Astrocyte of the spinal cord (primary cell): ENCODE measurements at places on chromosomes 11 and 22.

GRCh38 chr11:65611758-65612603 is 2.0 kb downstream of the MAP3K11 start:
- peak; percentile 27 for DNase-seq

- DNase-seq: no peak
These were observed 15.1 kb downstream of the LTO1 start for GRCh38 chr11:69660001-69660500.

DNA sequence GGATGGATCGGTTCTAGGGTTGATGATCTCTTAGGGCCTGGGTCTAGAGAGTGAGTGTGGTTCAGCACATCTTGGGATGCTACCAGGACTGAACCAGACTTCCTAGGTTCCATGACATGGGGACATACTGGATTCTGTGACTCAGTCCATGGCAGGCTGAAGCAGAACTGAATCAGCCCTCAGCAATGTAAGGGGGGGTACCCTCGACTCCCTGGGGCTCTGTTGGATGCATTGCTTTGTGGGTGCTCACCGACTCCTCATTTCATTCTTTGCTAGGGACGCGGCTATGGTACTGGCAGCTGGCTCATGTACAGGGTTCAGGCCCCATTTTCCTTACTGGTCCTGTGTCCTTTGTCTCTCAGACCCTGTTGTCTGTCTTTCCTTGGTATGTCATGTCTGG is 733 bp upstream of the GRAMD1B start:
- DNase-seq: peak; percentile 45

- DNase-seq: no peak
These were observed 139.2 kb downstream of the GUCY1A2 start for GRCh38 chr11:106879029-106879428.

- DNase-seq: no peak
These were observed 36.7 kb downstream of the DRG1 start for GRCh38 chr22:31436132-31436531.

- no peak for DNase-seq
These were observed 40.8 kb downstream of the MORC2 start for GRCh38 chr22:30927806-30928205.

DNA sequence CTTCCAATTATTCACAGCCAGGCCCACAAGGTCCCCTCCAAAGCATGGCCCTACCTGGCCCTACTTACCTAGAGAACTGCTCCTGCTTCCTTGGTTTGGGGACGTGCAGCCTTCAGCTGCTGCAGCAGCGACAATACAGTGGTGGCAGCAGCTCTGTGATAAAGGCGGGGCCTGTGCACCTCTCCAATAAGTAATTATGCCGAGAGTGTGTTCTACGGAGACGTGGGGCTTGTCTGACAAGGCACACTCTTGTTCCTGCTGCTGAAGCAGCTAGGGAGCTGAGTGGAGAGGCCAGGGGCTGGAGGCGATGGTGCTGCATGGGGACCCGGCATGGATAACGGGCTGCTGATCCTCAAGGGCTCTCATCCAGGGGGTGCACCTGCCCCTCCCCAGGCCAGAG is 98.0 kb upstream of the THY1 start:
- no peak for DNase-seq

- DNase-seq: peak; percentile 80
These were observed at the start of gene CCDC134 for GRCh38 chr22:41800348-41801146. CCDC134 (plus strand) TSS chr22:41800679; CDS start chr22:41808891, 8,212 bp downstream.

DNA sequence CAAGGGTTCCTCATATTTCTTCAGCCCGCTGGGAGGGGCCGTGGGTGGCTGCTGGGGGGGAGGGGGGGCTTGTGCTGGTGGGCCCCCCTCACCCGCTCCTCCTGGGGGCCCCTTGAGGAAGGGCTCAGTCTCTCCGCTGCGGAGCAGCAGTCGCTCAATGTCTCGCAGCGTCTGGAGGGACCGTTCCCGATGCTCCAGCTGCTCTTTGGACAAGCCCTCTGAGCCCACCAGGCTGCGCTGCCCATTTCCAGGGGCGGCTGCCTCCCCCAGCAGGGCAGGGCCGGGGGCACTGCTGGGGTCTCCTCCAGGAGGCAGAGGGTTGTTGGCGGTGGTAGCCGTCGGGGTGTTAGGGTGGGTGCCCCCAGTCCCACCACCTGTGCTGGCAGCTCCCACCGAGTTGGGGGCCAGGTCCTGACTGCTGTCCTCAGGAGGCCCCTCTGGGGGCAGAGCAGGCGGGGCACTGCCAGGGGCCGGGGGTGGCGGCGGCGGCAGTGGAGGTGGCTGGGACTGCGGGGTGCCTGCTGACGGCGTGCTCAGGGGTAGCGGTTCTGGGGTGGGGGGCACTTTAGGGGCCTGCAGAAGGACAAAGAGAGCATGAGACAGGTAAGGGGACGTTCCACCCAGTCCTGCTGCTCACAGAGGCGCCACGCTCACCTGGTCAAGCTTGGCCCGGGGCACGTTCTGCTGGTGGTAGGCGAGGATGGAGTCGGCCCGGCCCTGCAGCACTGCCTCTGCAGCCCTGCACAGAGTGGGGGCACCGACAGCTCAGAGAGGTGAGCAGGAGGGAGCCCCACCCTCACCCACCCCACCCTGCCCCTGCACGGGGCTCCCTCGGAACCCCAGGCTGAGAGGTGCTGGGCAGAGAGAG is 18.9 kb downstream of the CXCR5 start:
- no peak for DNase-seq

GRCh38 chr11:100512475-100512874 is 174.6 kb upstream of the ARHGAP42 start:
- DNase-seq: no peak

- DNase-seq: no peak
These were observed 22.2 kb downstream of the OPCML start for GRCh38 chr11:133509924-133510697.

- DNase-seq: no peak
These were observed 73.7 kb downstream of the ABTB2 start for GRCh38 chr11:34284156-34284555.

GRCh38 chr11:12540075-12540680 is 134.0 kb upstream of the TEAD1 start:
- peak; percentile 34 for DNase-seq

- DNase-seq: peak; percentile 41
These were observed 75.2 kb downstream of the EIF3M start for GRCh38 chr11:32658639-32659406.

- DNase-seq: no peak
These were observed 1064.9 kb upstream of the TENM4 start for GRCh38 chr11:80505771-80506170.

- DNase-seq: no peak
These were observed 1351.1 kb downstream of the BRD1 start for GRCh38 chr22:48476577-48476976.

DNA sequence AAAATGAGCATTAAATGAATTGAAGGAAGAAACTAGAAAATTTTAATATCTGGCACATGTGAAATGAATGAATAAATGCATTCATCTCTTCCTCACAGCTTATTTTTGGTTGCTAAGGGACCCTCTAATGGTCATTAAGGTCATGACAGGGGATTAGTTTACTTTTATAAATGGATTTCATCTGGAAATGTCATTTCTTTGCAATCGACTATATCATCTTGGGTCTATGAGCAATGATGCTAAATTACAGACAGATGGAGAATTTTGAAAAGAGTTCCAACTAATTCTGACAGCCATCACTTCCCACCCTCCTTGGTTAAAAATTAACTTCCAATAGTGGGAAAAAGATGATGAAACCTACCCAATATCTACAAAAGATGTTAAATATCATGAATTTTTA is 98.0 kb downstream of the KIF18A start:
- no peak for DNase-seq

DNA sequence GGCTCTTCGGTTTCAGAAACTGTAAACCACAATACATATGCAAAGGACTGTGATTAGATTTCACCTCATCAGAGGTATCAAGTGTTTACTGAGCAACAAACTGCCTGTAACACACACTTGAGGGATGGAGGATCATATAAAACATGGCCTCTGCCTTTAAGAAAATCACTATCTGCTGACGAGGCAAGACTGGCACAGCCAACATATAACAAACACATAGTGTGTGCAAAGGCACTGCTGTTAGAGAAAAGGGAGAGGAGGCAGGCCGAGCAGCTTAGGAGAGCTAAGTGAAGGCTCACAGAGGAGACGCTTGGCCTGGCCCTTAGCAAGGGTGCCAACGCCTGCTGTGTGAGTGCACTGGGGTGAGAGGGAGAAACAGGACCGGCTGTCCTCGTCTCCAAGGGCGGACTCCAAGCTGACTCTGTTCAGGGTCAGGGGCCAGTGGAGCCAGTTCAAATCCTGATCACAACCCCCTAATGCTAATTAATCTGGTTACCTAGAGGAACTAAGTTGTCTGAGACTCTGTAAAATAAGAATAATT is 48.2 kb downstream of the LRFN4 start:
- no peak for DNase-seq

DNA sequence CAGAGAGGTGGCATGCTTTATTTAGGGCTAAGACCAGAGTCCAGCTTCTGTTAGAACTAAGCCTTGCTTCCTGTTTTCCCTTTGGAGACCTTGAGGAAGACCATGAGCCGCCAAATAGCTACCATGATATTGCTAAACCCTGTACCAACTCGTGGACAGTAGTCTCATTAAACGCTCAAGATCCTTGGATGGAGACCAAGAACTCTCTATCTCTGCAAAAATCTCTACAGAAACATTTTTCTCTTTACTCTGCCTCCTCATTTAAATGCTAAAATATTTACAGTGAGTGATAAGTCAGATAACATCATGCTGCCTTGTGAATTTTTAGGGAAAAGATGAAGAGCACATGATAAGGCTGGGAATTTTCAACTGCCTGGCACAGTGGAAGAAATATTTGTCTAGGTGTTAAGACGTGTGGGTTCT is 197.8 kb downstream of the MAML2 start:
- DNase-seq: no peak

DNA sequence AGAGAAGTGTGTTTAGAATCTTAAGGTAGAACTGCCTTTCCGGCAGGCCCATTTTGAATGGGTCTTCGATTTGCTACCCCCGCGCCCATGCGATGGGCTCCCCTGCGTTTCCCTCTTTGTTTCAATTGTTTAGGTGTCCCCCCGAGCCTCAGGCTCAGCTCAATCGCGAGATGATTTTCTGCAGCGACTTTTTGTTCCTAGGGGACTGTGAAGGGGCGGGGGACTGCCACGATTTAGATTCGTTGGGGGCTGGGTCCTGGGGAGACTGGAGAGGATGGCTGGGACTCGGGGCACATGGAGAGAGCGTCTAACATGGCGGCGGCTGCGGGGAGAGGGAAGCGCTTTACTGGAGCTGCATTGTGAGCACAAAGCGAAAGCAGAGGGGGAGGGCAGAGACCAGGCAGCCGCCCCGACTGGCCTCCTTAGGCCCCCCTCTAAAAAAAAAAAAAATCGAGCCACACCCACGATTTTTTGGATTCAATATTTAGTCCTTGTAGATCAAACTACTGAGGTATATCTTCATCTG is 1.7 kb downstream of the CAPRIN1 start:
- peak; percentile 76 for DNase-seq

DNA sequence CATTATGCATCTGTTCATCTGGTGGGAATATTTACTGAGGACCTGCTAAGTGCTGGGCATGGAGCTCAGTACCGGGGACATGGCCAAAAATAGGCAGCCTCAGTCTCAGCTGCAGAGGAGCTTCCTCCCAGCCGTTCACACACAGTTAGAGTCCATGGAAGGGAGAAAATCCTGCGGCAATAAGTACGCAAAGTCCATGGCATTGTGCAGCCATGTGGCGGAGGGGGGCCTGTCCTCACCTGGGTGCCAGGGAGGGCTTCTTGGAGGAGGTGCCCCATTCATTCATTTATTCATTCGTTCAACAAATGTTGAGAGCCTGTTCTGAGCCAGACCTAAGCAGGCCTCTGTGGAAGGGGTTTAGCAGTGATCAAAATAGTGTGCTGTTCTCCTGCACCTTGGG is 59.3 kb upstream of the ANO1 start:
- no peak for DNase-seq

GRCh38 chr11:103109818-103110388 is 677 bp downstream of the DYNC2H1 start:
- DNase-seq: peak; percentile 29

- peak; percentile 63 for DNase-seq
These were observed at the start of gene PLA2G3 for GRCh38 chr22:31139866-31140716. PLA2G3 (minus strand) TSS chr22:31140508; CDS start chr22:31140354, 154 bp downstream.

DNA sequence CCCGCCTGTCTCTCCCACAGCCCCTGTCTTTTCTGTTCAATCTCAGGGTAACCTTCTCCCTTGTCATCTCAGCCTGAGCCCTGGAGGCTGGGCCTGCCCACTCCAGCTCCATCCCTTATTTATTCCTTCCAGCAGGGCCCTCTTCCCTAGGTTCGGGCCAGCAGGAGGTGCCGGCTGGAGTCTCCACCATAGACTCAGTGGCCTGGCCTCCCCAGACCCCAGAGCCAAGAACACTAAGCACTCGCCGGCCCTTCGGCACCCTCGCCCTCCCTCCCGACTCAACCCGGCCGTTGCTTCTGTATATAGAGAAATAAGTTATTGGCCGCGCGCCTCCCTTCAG is 1.4 kb upstream of the RAB1B start:
- DNase-seq: no peak

DNA sequence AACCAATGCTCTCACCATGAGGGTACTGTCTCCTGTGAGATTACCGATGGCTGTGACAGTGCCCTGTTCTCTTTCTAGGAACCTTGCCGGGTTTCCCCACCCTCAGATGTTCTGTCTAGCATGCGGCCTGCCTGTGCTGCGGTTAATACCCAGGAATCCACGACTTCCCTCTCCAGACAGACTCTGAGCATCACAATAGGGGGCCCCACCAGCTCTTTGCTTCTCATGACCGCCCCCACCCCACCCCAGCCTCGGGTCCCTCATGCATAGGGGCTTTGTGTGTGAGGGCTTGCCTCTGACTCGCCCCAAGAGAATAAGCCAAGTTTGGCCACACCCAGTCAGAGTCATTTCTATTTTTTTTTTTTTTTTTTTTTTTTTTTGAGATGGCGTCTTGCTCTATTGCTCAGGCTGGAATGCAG is 10.3 kb downstream of the PARVG start:
- DNase-seq: no peak

DNA sequence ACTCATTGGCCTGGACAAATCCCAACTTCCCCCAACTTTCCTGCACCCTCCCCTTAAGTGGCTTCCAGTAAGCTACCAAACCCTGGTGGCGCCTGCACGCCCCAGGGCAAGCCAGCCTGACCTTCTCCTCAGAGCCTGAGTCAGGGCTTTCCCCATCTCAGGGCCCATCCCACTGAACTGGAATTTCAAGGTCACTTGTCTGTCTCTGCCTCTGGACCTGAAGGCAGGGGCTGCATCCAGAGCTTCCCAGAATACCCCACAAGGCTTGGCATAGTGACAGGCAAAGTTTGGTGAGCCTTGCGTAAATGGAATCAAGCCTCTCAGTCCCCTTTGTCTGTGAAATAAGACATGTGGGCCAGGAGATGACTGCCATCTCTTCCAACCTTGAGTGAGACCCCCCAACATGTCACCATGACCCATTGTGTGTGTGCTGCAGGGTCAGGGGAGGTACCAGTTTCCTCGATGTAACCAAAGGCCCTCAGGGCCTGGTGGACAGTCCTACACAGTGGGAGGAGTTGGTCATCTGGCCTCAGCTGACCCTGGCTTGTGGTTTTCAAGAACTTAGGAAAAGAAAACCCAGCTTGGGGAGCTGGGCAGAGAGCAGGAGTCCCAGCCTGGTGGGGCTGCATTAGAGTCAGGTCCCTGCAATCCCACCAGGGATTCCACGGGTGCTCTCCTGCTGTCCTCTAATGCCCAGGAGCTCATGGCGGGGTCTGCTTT is 8.9 kb downstream of the ALX4 start:
- no peak for DNase-seq

GRCh38 chr11:57604296-57605027 is 7.0 kb downstream of the SERPING1 start:
- DNase-seq: no peak

- no peak for DNase-seq
These were observed 3.8 kb upstream of the OR10A5 start for GRCh38 chr11:6841694-6842093.

- DNase-seq: no peak
These were observed 1392.4 kb downstream of the TBC1D22A start for GRCh38 chr22:48154943-48155240.

- DNase-seq: no peak
These were observed 38.3 kb downstream of the RAB30 start for GRCh38 chr11:83033371-83033770.
